ENCODE measurements at places on chromosomes 6 and 20.

- no peak for DNase-seq
Observed at GRCh38 chr20:17701826-17702225, 2.1 kb downstream of the BANF2 start.

DNA sequence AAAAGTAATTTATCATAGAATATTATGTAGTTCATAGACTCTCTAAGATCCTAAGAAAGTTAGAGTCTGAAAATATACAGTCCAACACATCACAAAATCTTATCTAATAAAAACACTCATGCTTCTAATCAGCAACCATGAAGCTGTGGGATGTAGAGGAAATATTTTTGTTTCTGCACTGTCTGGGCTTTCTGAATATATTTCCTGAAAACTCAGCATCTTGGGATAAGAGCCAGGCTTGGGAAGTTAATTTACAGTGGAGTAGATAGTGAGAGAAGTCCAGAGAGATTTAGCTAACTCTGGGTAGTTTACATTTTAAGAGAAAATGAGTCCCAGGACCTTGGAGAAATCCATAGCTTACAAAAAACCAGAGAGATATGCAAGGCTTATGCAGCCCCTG is 150.4 kb upstream of the BMP5 start:
- DNase-seq, result no peak

- no peak for DNase-seq
Observed at GRCh38 chr6:13026557-13026956, 301.8 kb downstream of the TBC1D7 start.

- no peak for DNase-seq
Observed at GRCh38 chr6:153852481-153852880, 186.6 kb upstream of the OPRM1 start.

GRCh38 chr20:51752343-51752951 is 15.7 kb downstream of the ATP9A start:
- DNase-seq, result no peak

DNA sequence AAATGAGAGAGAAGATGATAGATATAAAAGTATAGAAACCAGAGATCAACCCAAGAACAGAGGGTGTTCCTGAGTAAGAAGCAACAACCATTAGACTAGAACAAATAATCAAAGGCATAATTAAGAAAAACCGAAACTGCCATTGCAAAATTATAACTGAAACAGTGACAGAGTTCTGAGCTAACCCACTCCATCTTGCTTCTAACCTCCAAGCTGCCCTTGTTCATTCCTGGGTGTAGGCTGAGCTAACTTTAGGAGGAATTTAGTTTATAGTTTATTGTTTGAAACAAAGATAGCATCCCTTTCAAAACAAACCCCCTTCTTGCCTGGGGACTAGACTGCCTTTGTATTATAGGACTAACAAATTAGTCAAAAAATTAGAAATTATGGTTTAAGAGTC is 56.1 kb upstream of the PRND start:
- no peak for DNase-seq

DNA sequence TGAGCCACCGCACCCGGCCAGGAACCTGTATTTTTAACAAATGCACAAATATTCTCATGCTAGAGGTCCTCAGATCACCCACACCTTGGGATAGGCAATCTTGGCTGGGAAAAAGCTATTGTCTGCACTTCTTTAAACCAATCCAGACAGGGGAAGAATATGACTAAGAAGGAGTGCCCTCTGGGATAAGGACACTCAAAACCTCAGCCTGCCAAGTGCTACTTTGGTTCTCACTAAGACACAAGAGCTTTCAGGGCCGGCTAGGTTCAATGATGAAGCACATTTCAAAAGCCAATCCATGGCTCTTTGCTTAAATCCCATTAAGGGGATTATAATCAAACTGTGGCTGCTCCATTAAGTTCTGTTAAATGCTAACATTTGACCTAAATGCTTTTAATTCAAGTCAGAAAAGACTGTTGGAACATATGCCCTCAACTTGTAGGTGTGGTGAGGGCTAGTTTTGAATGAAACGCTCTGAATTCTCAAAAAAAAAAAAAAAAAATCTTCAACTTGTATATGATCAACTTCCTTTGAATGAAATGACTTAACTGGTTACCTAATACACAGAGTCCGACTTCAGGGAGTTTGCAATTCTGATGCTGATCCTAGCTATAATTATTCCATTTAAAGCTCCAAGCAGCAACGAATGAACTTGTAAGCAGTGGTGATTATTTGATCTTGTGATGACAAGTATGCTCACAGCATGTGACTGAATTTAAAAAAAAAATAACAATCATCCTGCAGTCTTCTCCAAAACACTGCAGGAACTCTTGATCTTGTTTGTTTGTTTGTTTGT is 56.6 kb downstream of the SLC23A2 start:
- no peak for DNase-seq

DNA sequence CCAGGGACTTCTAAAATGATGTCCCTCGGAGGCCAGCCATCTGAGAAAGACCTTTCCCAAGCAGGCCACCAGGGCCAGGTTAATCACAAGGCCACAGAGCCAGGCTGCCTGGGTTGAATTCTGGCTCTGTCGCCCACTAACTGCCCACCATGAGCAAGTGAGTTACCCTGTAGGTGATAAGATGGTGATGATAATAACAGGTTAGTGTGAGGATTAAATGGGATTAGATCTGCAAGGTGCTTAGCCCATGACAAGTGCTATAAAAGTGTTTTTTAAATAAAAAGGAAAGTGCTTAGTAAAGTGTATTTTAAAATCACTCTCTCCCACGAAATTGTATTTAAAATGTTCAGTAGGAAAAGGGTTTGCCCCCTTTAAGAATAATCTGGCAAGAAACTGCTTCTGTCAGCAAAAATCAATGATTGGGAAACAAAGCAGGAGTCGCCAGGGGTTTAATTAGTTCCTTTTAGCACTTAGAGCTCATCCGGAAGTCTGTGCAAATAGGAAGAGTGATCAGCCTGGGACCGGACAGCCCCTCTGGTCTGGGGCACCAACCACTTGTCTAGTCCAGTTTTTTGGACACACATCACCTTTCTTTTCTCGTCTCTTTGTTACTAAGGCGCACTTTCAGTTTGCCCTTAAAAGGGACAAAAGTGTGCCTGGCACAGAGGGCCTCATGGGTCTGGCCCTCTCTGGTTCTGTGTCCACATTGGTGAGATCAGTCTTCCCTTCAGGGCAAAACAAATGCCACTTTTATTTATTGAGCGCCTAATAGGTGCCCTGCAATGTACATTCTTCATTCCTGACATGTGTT is 150.4 kb downstream of the GRM4 start:
- no peak for DNase-seq

All from activated CD4-positive, CD25-positive, alpha-beta regulatory T cell treated with anti-CD3 and anti-CD28 coated beads, Interleukin-2, amount 50 U/mL, for 72 hours (primary cell).